Lung (tissue), 17 donors: ENCODE measurements at places on chromosomes 5 and 9. TPM values are rescaled to one million over a fixed set of nuclear protein-coding genes. Genes with fewer than 3 reads are reported as not detected.

BNC2 gene
- 23.2 TPM for total RNA-seq

PCDHGA9 gene
- total RNA-seq = 4.8 TPM

FAM114A2 gene
- total RNA-seq = 35.0 TPM

FRMPD1 gene
- total RNA-seq = 0.06 TPM

SMIM33 gene
- not detected for total RNA-seq

ANKRD20A1 gene
- 4.4 TPM for total RNA-seq

CDKN2B gene
- total RNA-seq = 5.5 TPM

TERT gene
- total RNA-seq = not detected

CYSRT1 gene
- 0.92 TPM for total RNA-seq

EDIL3 gene
- total RNA-seq = 66.0 TPM

CDKN2AIPNL gene
- total RNA-seq = 10.9 TPM

ASB6 gene
- 19.5 TPM for total RNA-seq

OTP gene
- total RNA-seq = not detected

GRIN1 gene
- total RNA-seq = 0.06 TPM

GPR151 gene
- not detected for total RNA-seq

NUTM2F gene
- not detected for total RNA-seq

PHF2 gene
- total RNA-seq = 33.3 TPM

HTR1A gene
- total RNA-seq = 0.20 TPM

IFNB1 gene
- not detected for total RNA-seq

INSL4 gene
- total RNA-seq = not detected

OCLN gene
- total RNA-seq = 70.3 TPM

MARCHF11 gene
- not detected for total RNA-seq

ADGRD2 gene
- total RNA-seq = not detected

PCDHGA2 gene
- 5.5 TPM for total RNA-seq

SMIM3 gene
- total RNA-seq = 19.7 TPM

RGS7BP gene
- total RNA-seq = 3.3 TPM

SPATA31A3 gene
- not detected for total RNA-seq

LCN2 gene
- total RNA-seq = 281 TPM

SEMA5A gene
- total RNA-seq = 44.9 TPM

CTXN3 gene
- total RNA-seq = not detected

ADAM19 gene
- 17.6 TPM for total RNA-seq

HMCN2 gene
- 4.7 TPM for total RNA-seq

TRPM3 gene
- 0.49 TPM for total RNA-seq

DMXL1 gene
- total RNA-seq = 125 TPM

OBP2B gene
- not detected for total RNA-seq

CDH6 gene
- total RNA-seq = 20.8 TPM

PCDHGA5 gene
- total RNA-seq = 2.9 TPM

SLC34A3 gene
- 0.65 TPM for total RNA-seq

PCDHB8 gene
- total RNA-seq = 3.5 TPM

SPINK13 gene
- total RNA-seq = not detected

EIF4E1B gene
- total RNA-seq = not detected

ZNF79 gene
- total RNA-seq = 9.3 TPM

ZNF366 gene
- 4.3 TPM for total RNA-seq

CCDC69 gene
- 15.4 TPM for total RNA-seq

POLR1E gene
- total RNA-seq = 18.0 TPM
